ENCODE measurements at places on chromosomes 6 and 20.

- no peak for DNase-seq
Observed at GRCh38 chr6:21603082-21603952, 9.8 kb downstream of the SOX4 start.

GRCh38 chr6:45959534-45960145, 56.0 kb downstream of the CLIC5 start:
- no peak for DNase-seq

DNA sequence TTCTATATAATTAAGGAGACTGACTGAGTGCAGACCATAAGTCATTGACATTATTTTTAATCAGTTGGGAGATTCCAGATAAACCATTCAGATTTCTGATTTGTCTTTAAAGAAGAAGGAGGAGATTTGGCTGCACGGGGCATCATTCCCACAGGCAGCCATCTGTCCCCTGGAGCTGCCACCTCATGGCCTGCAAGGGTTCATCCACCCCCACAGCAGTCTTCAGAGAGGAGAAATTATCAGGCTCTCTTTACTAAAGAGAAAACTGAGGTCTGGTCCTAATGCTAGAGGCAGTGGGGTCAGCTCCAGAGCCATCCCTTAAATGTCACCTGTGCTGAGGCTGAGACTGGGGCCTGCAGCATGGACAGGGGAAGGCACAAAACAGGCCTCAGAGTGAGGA, 501.3 kb upstream of the SULF2 start:
- DNase-seq: peak; percentile 48

DNA sequence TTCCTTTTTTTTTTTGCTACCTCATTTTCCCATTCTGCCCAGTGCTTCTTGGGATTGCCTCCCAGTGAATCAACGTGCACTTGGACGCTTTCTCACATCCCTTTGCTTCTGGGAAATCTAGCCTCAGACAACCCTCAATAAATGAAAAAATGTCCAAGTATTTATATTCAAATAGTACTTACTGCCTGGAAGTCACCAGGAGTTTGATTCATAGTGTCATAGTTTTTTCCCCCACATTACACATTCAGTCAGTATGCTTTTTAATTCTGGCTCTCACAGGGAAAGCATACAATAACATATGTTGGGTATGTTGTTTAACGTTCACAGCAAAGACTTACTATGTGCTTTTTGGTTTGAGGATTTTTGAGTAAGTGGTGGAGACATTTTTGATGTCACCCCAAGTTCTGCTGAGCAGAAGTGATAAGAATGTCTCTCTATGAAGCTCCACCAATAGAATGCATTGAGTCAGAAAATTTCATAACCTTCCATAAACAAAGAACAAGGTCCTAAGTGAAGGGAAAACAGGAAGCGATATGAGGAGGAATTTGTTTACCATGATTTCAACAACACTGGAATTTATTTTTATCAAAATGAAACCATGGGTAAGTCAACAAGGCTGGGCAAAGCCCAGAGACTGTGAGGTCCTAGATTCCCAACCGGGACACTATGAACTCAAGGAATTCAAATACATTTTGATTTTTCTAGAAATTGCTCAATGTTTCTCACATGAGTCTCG, 301.2 kb upstream of the BMP2 start:
- no peak for DNase-seq

DNA sequence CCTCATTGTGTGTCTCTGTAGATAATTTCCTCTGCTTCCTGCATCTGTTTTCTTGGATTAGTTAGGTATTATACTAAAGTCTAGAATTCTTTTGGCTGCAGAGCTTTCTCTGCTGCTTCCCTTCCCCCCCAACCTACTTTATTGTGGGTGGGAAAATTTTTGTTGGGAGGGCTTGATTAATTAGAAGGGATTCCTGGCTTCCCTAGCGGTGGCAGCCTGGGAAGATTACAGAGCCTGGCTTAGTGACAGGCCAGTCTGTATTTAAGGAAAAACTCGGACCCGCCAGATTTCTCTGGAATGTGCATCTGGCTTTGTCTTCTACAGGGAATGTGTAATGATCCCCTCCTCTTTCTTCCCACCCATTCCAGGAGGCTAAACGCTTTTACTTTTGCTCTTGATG, 31.2 kb downstream of the SLX4IP start:
- DNase-seq: no peak

DNA sequence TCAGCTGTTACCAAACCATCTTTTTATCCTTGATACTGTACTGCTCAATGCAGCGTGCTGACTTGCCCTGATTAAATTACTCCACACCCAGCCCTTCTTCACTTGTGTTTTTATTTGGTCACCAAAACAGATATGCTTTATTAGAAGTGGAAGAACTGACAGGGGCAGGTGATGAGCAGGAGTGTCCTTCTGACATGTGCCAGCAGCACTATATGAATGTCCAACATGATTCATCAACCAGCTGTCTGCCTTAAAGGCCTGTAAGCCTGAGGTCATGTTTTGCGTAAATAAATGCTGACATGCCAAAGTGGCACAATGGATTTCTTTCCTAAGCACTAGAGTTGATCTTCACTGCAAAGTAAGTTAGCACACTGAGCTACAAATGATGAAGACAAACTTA, 15.4 kb downstream of the POPDC3 start:
- DNase-seq: no peak
